ENCODE measurements at places on chromosomes 7 and 10.
A peak's percentile ranks its signal among the peaks of the same experiment; 100 is the strongest.

DNA sequence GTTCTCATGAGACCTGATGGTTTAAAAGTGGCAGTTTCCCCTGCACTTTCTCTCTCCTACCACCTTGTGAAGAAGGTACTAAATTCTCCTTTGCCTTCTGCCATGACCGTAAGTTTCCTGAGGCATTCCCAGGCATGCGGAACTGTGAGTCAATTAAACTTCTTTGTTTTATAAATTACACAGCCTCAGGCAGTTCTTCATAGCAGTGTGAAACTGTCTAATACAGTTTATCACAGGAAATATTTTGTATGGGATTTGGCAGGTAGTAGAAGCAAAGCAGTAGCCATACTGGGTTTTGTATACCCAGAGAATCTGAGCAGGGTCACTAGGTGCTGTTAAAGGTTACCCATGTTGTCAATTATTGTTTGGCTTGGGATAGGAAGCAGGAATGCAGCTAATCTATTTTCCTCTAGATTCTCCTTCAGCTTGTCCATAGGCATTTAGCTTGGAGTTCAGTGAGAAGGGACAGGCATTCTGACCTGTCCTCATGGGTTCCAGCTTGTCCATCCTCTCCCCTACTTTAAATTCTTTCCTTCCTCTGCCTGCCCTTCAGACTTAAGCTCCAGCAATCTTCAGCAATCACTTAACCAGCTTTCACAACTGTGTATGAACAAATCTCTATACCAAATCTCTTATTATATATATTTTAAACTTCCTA, 186.7 kb downstream of the PCLO start:
- H3K4me3 ChIP-seq = no peak overlapping the region
- ATAC-seq = no peak
- H3K4me1 ChIP-seq = no peaks in the 10 kb centered on the region

DNA sequence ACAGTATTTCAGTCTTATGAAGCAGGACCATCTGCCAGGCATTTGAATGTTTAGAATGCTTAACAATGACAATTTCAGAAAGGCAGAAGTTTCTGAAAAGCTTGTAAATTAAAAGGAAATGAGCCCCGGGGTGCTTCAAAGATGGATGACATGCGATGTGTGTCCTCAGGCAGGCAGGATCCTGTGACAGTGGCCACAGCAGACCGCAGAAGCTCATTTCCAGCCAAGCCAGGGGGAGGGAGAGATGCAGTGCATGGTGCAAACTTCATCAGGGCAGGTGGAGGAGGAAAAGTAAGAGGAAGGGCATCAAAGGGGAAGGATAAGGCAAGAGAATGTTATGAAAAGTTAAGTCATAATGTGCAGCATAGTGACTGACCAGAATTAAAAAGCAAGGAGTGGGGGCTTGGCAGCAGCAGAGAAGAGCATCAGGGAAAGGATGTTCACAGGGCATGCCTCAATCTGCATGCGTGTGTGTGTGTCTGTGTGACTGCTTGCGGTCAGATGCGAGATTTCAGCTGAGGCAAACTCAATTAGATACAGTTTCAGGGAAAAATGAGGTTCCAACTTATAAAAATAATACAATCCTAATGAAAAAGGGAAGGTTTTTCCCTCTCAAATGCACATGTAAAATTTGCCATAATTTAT, 173.7 kb downstream of the COBL start:
- no peaks in the 10 kb centered on the region for H3K4me1 ChIP-seq
- no peaks in the 10 kb centered on the region for H3K36me3 ChIP-seq
- H3K27ac ChIP-seq = no peak overlapping the region
- no peak for ATAC-seq

DNA sequence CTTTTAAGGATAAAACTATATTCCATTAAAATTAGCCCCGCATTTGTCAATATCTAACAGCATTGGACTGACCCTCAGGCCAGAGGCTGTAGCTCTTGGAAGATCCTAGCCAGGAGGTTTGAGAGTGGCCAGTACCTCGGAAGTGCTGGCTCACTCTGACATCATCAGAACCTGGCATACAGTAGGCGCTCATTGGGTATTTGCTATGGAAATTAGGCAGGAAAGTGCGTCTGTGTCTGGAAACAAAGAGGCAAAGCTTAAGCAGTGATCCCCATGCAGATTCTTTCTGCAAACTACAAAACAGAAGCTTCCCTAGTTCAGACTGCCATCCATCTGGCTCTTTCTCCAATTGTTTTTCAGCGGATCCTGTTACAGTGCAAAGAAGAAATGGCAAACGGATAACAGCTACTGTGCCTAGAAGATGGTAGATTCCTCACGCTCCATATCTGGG, 1.7 kb upstream of the PRKCQ start:
- peaks cover 32% of the 10 kb centered on the region for H3K27me3 ChIP-seq
- no peaks in the 10 kb centered on the region for H3K36me3 ChIP-seq
- no peak overlapping the region for H3K27ac ChIP-seq
- no peak overlapping the region for H3K4me3 ChIP-seq
- no peaks in the 10 kb centered on the region for H3K4me1 ChIP-seq

DNA sequence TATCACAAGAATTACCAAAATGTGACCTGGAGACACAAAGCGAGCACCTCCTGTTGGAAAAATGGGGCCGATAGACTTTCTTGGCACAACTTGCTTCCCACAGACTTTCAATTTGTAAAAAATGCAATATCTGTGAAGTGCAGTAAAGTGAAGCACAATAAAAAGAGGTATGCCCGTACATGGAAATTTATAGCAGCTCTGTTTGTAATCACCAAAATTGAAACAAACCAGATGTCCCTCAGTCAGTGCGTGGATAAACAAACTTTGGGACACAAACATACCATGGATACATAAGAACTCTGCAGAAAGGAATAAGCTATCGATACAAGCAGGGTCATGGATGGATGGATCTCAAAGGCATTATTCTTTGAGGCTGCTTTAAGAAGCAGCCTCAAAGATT, 33.6 kb downstream of the ARID5B start:
- peaks cover 33% of the 10 kb centered on the region for H3K4me1 ChIP-seq
- H3K4me3 ChIP-seq = no peak overlapping the region
- H3K27ac ChIP-seq = no peak overlapping the region
- no peak for ATAC-seq

DNA sequence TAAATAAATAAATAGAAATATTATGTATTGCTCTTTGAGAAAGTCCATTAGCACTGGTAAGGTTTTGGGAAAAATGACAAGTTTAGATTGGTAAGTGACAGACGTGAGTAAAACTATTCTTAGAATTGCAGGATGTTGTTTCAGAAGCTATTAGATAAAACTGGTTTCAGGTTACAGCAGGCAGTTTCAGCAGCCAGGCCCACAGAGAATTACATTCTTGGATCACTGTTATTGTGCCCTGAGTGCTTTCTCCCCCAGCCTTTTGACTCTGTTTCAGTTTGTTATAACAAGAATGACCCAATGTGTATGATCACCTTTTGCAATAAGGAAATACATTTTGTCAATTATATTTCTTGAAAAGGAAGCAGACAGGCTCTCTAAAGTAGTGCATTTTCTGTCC, 86.5 kb downstream of the DKK1 start:
- no peaks in the 10 kb centered on the region for H3K36me3 ChIP-seq
- ATAC-seq = no peak

DNA sequence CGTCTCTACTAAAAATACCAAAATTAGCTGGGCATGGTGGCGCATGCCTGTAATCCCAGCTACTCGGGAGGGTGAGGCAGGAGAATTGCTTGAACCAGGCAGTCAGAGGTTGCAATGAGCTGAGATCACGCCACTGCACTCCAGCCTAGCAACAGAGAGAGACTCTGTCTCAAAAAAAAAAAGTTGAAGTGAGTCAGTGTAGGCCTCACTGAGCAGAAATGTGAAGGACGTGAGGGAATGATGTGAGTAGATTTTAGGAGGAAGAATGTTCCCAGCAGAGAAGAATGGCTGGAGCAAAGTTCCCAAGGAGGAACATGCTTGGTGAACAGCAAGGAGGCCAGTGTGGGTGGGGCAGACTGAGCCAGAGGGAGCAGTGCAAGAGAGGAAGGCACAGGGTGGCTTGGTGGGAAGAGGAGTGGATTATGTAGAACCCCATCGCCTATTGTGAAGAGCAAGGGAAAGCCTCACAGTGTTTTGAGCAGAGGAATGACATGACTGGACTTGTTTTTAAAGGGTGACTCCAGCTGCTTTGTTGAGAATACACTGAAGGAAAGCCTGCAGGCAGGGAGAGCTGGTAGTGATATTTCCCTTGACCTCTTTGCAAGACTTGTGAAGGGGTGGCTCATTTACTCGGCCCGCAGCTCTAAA, 708.7 kb downstream of the SUGCT start:
- H3K36me3 ChIP-seq = no peaks in the 10 kb centered on the region
- no peaks in the 10 kb centered on the region for H3K27me3 ChIP-seq
- ATAC-seq = no peak
- no peaks in the 10 kb centered on the region for H3K4me1 ChIP-seq
- H3K4me3 ChIP-seq = no peak overlapping the region

GRCh38 chr10:117471344-117471874, 71.1 kb upstream of the EMX2 start:
- peaks cover 33% of the 10 kb centered on the region for H3K27me3 ChIP-seq
- H3K4me1 ChIP-seq = no peaks in the 10 kb centered on the region
- H3K27ac ChIP-seq = no peak overlapping the region
- no peaks in the 10 kb centered on the region for H3K36me3 ChIP-seq

DNA sequence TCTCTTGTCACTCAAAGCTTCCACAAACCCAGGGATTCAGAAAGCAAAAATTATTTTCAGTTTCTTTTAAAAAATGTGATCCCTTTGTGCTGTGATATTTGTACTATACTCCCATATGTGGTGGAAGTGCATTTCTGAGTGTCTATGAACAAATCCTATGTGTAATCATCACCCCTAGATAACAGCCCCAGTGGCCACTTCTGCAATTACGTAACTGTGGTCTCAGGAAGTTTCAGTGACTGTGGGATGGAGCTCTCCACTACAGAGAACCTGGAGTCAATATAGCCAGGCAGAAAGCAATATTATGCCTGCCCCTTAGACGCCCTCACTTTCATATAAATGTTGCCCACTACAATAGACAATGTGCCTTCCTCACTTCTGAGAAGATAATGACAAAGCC, 1101.7 kb upstream of the GHITM start:
- H3K27me3 ChIP-seq = no peaks in the 10 kb centered on the region
- no peaks in the 10 kb centered on the region for H3K36me3 ChIP-seq
- H3K27ac ChIP-seq = no peak overlapping the region
- ATAC-seq = no peak

GRCh38 chr10:15427843-15428414, 56.8 kb upstream of the FAM171A1 start:
- no peaks in the 10 kb centered on the region for H3K36me3 ChIP-seq
- no peak for ATAC-seq
- no peaks in the 10 kb centered on the region for H3K27me3 ChIP-seq
- H3K27ac ChIP-seq = no peak overlapping the region
- H3K4me3 ChIP-seq = no peak overlapping the region

DNA sequence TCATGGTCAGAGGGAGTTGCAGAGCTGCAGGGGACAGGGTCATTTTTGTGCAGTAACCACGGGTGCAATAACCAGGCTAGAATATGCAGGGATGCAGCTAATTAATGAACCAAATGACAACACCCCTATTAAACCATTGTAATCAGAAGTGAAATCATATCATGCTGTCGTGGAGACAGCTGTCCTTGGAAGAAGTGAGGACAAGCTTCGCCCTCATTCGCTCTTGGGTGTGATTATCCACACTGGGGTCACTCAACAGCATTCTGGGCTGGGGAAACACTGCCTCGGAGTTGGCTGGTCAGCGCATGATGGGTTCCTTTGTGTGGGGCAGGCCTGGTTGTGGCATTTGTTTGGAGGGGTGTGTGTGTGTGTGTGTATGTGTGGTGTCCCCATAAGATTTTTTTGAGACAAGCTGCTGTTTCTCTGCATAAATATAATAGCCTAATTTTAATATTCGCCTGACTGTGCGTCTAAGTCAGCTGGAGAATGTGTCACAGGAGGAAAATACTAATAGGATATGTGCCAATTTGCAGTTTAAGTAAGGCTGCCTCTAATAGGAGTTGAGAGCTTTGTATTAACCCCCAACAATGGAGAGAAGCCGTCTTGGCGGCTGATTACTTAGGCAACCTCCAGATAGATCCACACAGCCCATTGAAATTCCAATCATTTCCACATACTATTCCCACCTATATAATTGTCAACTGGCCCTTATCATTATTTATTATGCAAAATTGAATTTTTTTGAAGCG, 149.4 kb downstream of the DNAJB6 start:
- H3K4me3 ChIP-seq = no peak overlapping the region
- no peak for ATAC-seq
- peaks cover 28% of the 10 kb centered on the region for H3K27me3 ChIP-seq
- no peaks in the 10 kb centered on the region for H3K4me1 ChIP-seq

DNA sequence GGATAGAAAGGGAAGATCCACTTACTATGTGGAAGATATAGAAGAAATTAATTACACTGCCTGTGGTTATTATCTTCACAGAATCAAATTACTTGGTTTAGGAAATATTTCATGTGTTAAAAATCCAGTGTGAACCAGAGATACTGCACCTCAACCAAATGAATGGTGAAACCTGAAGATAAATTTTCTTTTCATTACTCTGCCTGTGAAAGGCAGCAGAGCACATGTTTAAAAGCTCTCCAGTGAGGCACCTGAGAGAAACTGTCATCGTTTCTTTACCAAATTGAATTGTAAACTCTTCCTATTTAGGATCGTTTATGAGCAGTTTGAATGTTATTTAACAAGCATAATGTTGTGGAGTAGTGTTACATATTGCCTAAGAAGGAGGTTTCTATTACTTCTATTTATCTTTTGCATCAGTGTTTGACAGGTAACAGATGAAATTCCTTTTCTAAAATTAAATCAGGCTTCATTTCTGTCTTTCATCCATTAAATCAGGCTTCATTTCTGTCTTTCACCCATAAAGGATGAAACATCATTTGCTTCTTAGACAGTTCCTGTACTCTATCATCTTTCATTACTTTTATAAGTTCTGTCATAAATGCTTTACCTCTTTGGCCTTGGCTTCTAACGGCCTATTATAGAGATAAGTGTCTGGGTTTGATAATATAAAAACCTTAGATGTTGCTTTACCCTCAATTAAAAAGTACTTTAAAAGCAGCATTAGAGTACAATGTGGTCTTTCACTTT, 266.6 kb downstream of the NXPH1 start:
- H3K36me3 ChIP-seq = no peaks in the 10 kb centered on the region
- H3K27ac ChIP-seq = no peak overlapping the region
- H3K27me3 ChIP-seq = no peaks in the 10 kb centered on the region
- no peak overlapping the region for H3K4me3 ChIP-seq

DNA sequence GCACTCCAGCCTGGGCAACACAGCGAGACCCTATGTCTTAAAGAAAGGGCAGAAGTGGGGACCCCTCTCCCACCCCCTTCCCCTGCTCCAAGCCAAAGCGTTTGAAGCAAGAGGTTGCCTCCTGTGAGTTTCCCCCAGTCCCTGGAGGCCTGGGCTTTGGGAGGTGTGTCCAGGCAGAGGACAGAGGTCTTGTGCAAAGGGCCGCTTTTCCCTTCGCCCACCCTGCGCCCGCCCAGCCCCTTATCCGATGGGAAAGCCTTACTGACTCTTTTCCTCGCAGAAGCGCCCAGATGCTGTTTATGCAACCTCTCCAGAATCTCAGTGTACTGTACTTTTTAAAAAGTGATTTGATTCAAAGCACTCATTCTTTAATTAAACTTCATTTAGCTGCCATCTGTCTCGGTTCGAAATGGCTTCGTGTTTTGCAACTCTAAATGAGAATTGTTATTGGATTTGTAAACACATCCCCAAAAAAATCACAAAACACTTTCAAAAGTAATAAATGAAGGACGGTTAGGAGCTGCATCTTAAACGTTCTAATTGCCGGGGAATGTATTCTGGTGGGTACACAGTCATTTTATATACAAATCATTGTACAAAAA, 50.5 kb upstream of the GTF2I start:
- H3K27me3 ChIP-seq = no peaks in the 10 kb centered on the region
- H3K36me3 ChIP-seq = no peaks in the 10 kb centered on the region
- H3K4me1 ChIP-seq = no peaks in the 10 kb centered on the region
- H3K4me3 ChIP-seq = peak overlapping the region; percentile 21
